ENCODE measurements at places on chromosomes 6 and 20.

DNA sequence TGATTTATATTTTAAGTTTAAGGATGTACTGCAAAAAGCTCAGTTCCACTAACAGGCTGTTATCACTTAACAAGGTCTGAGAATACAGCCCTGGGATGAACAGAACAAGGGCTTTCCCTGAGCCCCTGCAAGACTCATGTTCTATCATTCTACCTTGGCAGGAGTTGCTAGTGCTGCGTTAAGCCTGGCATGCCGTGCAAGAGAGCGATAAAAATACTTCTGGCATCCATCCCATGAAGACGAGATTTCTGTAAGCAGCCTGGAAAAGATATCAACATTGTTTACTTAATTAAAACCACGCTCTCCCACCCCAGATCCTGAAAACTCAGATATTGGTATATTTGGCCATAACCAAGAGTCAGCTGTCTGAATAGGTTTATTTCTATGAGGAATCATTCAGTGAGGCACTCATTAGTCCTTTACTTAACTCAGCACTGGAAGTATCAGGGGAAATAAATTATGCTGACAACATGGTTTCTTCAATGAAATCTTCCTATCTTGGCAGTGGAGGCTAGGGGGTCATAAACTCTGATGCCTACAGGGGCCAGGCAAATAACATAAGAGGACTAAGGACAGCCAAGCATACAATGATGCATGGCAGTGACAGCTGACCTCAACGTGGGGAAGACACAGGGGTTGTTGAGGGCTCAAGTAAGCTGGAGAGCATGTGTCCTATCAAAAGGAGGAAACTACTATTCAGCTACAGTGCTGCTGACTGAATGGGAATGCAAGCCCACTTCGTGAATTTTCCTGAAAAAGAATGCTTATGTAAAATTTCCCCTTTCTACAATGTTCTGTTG is 37.6 kb upstream of the LYRM2 start:
- DNase-seq: no peak

DNA sequence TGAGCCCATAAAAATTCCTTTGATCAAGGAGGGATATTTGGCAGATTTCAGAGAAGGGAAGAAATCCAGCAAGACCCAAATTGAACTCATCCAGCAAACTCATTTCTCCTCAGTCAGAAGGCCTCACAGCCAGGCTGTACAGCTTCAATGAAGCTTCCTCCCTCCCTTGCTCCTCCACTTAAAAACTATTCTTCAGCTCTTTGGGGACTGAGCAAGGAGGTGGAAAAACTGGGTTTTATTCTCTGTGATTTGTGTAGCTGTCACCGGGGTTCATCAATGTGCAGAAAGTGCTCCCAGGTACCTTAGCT is 158.7 kb upstream of the ZNF184 start:
- no peak for DNase-seq

DNA sequence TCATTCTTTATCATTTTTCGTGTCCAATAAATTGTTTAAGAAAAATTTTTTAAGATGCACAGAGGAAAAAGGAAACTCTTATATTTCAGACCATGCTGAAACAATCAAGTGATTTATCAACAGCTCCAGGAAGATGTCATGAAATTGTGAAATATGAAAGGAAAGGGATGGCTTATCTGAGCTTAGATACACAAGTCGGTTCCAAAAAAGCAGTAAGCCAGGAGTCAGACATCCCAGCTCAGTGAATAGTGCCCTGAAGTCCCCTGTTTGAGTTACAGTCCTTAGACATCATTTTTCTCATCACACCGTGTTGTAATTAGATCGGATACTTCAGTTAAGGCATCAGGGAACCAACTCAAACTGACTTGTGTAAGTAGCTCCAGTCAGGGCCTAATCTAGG is 91.0 kb upstream of the SSTR4 start:
- DNase-seq: no peak

DNA sequence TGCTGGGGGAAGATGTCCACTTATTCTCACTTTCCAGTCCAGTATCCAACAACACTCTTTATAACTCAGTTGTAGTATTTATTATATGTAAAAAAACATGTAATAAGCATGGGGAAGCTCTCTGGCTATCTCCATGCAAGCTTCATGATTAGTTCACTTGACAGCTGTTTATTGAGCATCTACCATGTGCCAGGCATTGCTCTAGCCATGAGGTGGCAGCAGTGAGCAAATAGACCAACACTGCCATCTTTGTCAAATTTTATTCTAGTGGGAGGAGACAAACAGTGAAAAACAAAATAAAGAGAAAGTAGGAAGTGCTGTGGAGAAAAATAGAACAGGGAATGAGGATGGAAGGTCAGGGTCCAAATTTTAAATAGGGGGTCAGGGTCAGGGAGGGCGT is 131.8 kb downstream of the CFAP61 start:
- peak; percentile 8 for DNase-seq
